SK-N-SH (cell line): ENCODE measurements at places on chromosomes 4 and X.

GRCh38 chr4:5040856-5041620 lies 10.2 kb upstream of the STK32B start:
- no peak for DNase-seq

GRCh38 chr4:78558410-78558809 lies 6.8 kb downstream of the ANXA3 start:
- no peak for DNase-seq

DNA sequence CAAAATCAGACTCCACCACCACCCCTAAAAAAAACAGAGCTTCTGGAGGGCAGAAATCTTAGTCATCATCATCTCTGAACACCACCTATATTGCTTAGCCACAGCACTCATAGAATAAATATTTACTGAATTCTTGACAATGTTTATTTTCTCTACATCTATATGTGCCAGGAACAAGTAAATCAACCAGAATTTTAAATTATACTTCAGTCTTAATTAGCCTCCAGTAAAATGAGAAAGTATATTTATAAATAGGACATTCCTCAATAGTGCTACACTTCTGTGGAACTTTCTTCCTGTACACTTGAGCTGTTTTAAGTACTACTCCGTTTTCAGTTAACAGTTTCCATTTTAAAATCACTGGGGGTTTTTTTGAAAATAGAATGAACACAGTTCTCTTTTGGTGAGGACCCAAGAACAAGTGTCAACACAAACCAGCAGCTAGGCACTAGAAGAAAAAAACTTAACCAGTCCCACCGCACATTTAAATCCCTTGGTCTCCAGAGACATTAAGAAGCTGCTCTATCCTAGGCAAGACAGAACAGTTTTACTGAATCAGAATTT lies 25.5 kb downstream of the SMIM14 start:
- DNase-seq, result no peak

DNA sequence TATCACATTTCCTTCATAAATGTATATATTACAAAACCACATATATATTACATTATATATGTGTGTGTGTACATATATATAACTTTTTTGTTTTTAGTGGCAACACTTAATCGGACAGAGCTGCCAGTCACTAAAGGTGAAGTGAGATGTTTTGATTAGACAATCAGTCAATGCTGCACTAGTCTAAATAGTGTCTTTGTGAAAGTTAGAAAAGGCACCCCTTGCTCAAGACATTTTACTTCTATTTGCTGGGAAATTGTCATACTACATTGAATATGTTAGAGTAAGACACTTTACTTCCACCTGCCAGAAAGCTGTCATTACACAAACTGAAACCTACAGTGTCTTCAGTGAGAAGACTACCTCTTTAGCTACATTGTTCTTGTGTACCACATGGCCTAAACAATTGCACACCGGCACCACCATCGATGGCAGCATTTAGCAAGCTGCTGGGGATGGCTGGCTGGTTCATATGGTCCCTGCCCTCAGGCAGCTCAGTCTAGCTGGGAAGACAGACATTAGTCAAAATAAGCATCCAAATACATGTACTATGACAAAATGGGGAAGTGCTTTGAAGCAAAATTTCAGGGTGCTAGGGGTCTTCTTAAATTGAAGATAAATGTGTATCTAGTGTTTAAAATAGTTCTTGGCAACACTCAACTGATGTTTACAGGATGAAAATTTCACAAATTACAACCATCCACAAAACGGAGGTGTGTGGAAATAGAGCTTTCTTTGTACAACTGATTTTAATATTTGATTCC lies 148.1 kb upstream of the GATB start:
- no peak for DNase-seq

GRCh38 chr4:7009564-7009963 lies 33.6 kb upstream of the TADA2B start:
- DNase-seq, result no peak

DNA sequence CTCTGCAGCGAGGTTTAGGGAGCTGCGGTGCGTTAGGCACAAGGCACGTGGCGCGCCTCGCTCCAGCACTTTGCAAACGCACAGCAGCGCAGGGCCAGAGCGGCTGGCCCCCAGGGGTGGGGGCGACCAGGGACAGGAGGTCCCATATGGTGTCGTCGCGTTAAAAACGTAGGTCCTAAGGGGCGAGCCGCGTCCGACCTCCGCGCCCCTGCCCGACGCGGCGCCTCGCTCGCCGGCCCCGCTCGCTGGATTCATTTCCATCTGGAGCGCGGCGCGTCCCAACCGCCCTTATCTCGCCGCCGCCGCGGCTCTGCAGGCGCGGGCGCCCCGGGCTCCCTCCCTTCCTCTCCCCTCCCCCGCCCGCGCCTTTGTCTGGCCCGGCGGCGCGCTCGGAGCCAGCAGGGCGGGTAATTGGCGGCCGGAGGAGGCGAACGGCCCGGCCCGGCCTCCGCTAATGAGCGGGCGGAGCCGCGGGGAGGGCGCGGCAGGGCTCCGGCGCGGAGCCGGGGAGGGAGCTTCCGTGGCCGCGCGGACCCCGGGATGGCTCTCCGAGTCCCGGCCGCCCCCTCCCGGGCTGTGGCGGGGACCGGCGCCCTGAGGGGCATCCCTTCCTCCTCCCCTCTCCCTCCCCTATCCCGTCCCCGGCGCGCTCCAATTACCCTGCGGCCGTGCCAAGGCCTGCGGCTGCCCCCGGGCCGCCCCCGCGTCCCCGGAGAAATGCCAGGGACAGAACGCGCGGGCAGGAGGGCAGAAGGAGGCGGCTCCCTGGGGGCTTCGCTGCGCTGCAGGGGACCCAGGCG lies 409.0 kb downstream of the BCOR start:
- DNase-seq, result peak; percentile 89

DNA sequence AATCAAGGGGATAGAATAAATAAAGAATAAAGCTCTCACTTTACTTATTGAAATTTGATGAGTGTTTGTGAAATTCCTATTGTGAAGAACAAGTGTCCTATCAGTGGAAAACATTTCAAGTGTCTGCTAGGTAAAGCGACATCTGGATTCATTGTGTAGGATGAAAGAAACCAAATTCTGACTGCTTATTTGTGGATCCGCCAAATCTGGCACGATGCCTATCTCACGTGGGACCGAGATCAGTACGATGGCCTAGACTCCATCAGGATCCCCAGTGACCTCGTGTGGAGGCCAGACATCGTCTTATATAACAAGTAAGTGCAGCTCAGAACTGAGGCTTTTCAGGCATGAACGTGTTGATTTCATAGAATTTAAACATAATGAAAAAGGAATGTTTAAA lies 1.9 kb downstream of the CHRNA9 start:
- DNase-seq, result no peak

DNA sequence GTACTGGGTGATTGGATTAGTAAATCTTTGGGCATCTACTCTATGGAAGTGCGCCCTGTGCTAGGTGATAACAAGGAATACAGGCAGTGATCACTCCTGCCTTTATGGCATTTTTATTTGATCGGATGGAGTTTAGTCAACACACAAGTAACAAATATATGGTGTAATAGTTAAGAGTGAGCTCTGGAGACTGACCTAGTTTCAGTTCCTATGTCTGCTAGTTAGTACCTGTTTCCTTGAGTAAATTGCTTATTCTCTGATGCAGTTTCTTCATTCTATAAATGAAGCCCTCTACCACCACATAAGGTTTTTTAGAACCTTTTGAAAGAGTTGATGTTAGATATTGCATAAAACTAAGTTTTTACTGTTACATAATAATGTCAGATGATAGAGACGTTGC lies 134.6 kb downstream of the KDM6A start:
- DNase-seq, result no peak

- peak; percentile 27 for DNase-seq
Measured at GRCh38 chrX:24760363-24761000, 66.8 kb downstream of the POLA1 start.

GRCh38 chrX:151402719-151403390 lies 5.8 kb downstream of the VMA21 start:
- DNase-seq, result peak; percentile 34

- no peak for DNase-seq
Measured at GRCh38 chr4:40628888-40629287, 776 bp downstream of the RBM47 start.

DNA sequence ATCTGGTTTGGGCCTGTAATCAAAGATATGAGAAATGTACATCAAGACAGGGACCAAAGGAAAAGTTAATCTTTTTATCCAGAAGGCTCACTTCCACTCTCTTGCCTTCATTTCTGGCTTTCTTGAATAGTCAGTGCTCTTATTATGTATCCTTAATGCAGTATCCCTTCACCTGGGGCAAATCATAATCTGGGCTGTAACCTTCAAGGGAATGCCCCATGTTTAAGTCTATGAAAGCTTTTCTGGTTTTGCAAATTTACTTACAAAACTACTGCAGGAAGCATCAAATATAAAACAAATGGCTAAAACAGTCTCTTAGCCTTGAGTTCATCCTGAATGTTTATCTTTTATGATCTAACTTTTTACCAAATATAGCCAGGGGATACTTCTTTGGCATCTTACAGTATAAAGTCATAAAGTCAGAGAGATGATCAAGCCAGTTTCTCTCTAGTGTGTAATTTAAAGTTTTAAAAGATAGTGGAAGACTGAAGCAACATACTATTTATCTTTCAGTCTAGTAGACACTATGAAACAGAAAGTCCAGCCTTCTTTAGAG lies 1214.8 kb downstream of the STIM2 start:
- DNase-seq, result no peak

- no peak for DNase-seq
Measured at GRCh38 chr4:11549525-11549924, 120.8 kb upstream of the HS3ST1 start.

- DNase-seq, result peak; percentile 30
Measured at GRCh38 chr4:118749347-118749988, 64.3 kb downstream of the METTL14 start.

DNA sequence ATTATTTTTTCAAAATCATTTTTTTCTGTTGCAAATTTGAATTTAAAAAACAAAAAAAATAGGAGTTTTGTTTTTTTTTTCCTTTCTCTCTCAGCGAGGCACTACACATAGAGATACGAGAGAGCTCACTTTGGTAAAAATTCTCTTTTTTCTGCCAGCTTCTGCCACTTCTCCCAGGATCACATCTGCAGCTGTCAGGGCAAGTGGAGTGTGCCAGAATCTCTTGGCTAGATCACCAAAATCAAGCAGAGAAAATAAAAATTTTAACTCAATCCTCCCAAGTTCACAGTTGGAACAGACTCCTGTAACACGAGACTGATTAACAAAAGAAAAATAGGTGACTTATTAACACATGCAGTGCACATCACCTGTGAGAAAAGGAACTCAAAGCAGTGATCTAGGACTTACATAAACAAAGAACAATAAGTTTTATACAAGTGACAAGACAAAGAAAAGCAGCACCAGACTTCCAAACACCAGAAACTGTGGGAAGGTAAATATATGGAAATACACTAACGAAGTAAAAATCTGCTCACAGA lies 213.2 kb upstream of the ZFP42 start:
- no peak for DNase-seq

DNA sequence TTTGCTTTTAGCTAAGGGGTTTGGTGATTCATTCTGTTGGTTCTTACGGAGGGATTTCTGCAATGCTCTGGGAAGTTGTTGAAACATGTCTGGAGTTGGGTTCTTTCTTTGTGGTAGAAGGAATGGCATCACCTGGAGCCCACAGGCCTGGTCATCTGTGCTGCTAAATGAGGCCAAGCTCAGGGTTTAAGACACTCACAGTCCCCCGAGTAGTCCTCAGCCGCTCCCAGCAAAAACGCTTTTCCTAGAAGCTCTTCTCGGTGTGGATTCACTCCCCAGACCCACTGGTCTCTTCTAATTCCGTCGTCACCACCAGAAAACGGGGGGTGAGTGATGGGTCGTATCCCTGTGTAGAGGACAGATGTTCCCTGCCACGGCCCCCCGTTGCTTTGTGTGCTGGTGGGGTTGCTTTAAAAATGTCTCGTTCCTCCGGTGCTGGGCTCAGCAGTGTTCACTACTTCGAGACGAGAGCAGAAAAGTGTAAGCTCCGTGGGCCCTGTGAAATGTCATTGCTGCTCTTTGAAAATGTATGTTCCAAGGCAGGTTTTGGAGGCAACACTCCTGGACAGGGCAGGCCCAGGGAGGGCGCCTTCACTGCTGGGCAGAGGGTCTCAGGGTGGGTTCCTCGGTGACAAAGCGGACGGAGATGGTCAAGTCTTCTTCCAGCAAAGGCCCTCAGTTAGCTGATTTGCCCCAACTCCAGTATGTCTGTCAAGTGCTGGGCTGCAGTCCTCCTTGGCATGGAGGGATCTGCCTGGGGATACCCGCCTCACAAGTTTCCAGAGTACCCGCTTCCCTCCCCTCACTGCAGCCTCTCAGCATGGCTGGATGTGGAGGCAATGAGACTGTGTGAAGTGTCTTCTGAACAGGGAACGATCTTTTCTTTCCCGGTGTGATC lies 37.3 kb downstream of the PSAPL1 start:
- peak; percentile 4 for DNase-seq

- no peak for DNase-seq
Measured at GRCh38 chrX:95055991-95056390, 1382.0 kb downstream of the FAM133A start.

GRCh38 chr4:80610199-80610598 lies 274.7 kb downstream of the CFAP299 start:
- DNase-seq, result no peak

GRCh38 chr4:1317177-1318045 lies 27.7 kb downstream of the MAEA start:
- no peak for DNase-seq

DNA sequence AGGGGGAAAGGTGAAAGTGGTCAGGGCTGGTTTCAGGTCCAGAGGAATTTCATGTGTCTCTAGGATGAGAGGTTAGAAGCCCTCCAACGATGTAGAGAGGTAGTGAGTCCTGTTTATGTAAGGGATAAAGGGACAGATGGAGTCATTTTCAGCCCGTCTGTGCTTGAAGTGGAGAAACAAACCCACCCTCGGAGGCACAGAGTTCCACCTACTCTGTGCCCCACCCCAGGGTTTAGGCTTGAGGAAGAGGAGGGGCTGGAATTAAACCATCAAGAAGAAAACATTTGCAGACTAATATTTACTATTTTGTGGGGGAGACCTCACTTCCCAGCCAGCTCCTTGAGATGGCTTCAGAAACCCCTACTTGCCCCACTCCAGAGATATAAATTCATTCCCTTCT lies 868 bp upstream of the GNL3L start:
- no peak for DNase-seq

DNA sequence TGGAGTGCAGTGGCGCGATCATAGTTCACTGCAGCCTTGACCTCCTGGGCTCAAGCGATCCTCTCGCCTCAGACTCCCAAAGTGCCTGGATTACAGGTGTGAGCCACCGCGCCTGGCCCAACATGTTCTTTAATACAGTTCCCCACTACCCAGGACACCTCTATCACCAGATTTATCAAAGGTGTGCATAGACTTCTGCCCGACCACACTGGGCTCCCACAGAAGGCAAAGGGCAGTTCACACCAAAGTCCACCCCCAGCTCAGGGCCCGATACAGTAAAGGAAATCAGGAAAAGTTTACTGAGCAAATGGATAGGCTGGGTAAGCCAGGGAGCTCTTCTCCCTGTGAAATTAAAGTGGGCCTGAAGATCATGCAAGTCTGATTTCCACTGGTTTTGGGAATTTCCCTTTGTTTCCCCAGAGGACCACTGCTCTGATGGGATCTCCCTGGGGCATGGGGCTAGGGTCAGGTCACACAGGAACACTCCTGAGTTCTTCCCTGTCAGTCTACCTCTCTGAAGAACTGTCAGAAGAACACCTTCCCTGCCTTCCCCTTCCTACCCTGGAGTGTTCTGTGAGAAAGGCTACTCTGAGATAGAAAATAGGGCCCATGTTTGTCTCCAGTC lies 17.7 kb upstream of the PIM2 start:
- DNase-seq, result no peak

GRCh38 chrX:40197071-40197470 lies 99.3 kb upstream of the BCOR start:
- DNase-seq, result no peak
